ENCODE measurements at places on chromosomes 3 and 15.

- DNase-seq, result no peak
Measured at GRCh38 chr15:48604567-48604966, 40.9 kb downstream of the FBN1 start.

GRCh38 chr3:30862004-30862403, 32.5 kb downstream of the GADL1 start:
- DNase-seq, result no peak

DNA sequence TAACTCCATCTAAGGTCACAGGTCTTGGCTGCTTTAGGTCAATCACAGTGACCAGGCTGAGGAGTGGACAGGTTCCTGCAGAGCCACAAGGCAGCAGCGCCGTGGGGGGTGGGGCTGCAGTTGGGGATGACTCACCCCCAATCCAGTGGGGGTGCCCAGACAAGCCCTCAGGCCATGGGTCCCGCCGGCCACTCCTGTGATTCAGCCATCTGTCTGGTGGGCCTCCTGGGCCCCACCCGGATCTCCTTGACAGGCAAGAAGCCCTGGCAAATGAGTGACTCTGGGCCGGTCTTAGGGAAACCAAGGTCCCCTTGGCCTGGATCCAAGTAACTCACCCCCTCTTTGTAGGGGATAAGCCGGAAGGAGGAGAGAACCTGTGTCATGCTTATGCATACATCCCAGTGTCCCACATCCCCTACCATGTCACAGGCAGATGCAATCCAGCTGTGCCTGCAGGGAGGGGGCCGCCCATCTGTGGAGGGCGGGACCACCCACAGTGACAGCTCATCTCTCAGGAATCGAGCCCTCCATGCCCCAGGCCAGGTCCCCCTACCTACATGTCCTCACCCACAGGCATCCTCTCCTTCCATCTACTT, 495 bp upstream of the COL7A1 start:
- DNase-seq, result peak; percentile 69

GRCh38 chr3:136621628-136622027, 130.6 kb downstream of the STAG1 start:
- DNase-seq, result peak; percentile 17

DNA sequence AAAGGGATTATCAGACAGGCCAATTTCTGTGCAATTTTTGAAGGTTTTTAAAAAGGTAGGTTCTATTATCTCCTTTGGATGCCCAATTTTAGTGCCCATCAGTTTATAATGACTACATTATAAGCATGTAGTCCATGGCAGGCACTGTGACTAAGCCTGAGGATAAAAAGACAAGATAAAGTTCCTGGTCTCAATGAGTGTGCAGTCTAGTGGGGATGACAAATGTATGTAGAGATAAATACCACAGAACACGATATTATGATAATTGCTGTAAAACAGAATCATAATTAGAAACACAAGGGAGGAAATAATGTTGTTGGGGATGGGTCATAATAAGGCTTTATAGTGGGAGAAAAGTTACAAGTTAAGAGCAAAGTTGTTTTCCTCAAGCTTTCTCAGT, 163.1 kb downstream of the ZNF385D start:
- no peak for DNase-seq

DNA sequence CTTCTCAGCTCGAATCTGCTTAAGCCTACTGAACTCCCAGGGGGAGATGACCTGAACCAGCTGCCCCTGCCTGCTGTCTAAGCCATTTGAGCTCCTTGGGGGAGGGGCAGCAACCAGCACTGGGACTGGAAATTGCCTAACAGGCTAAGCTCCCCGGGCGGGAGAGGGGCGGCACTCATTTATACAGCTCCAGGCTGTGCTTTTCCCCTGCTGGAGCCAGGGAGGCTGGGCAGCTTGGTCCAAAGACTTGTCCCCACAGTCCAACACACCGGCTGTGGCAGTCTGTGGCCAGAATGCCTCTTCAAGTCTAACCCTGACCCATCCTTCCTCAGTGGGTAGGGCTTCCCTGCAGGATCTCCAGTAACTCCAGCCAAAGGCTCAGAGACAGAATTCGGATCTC, 1241.5 kb downstream of the ROBO2 start:
- DNase-seq, result no peak

DNA sequence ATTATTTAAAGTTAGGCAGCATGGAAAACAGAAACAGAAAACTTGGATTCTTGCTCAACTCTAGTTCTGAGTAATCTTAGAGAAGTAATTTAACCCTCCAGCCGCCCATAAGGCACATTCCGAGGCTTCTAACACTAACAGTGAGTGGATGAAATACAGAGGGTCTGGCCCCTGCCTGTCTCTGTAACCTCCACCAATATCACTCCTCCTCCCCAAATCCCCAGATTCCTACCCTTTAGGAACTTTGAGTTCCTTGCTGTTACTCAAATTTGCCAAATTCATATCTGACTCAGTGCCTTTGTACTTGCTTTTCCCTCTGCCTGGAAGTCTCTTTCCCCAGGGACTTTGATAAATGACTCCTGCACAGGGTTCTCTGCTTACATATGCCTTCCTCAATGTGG, 112.5 kb upstream of the TGFBR2 start:
- DNase-seq, result no peak

DNA sequence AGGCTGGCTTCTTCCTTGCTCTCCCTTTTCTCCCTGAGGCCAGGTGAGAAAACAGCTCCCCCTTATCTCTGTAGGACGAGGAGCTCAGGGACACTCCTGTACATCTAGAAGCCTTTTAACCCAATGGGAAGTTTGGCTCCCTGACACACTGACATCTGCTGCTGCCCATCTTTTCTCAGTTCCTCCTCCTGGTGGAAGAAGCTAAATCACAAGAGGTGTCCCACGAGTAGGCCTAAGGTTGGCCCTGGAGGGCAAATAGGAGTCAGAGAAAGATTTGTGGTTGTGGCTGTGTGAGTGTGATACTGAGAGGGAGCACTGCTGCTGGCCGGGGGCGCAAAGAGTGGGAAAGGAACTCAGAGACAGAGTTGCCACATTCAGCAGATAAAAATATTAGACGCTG, 49.5 kb downstream of the ARHGAP31 start:
- no peak for DNase-seq

DNA sequence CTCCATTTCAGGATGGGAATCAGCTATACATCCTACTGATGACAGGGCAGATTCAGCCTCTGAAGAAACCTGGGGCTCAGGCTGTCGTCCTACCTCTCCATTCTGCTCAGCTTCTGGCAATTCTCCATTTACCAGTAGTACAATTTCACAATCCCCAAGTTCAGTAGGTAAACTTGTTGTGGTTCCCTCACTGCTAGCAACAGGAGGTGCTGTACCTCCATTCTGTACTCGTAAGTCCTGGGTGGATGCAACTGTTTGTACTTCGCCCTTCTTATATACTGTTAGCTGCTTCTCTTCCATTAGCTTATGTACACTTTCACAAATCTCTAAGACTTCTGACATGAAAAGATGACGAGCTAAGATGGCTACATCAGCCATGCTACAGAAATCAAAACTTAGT, 11.6 kb downstream of the ZBTB11 start:
- DNase-seq, result no peak

- no peak for DNase-seq
Measured at GRCh38 chr3:42659451-42660130, 6.1 kb downstream of the ZBTB47 start.

DNA sequence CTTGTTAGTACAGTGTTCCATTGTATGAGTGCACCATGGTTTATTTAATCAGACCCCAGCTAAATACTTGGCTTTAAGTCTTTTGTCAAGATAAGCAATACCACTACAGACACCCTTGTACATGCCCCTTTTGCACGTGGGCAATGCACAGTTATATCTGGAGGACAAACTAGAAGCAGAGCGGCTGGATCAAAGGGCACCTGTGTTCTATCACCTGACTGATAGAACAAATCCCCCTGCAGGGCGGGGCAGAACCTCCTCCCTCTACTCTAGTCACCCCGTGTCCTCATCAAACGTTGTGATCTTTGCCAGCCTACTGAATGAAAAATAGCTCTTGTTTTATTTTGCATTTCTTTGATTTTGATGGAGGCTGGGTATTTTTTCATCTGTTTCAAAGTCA, 314.9 kb downstream of the TLE3 start:
- no peak for DNase-seq

DNA sequence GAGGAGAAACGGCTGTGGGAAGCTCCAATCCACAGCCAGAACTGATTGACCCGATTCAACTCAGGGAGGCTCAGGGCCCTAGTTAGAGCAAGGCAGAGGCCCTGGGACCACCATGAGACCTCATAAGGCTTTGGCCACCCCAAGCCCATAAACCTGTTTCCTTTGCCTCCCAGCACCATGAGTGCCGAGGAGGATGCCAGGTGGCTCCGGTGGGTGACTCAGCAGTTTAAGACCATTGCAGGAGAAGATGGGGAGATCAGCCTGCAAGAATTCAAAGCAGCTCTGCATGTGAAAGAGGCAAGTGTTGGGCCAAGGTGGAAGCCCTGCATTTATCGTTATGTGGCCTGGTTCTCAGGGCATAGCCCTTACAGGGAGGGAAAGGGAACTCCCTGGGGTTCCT, 11.9 kb downstream of the NOX5 start:
- no peak for DNase-seq

Measured in trophoblast cell (in vitro differentiated cells and primary cell).